Sigmoid colon (tissue), 7 donors: ENCODE measurements at places on chromosomes 12 and 14.

- no peak for DNase-seq
- H3K4me1 ChIP-seq = no peaks in the 10 kb centered on the region
- H3K36me3 ChIP-seq = peaks cover 12% of the 10 kb centered on the region
- H3K27ac ChIP-seq = no peak overlapping the region
Observed at GRCh38 chr12:42442888-42443287, 116.9 kb downstream of the PPHLN1 start.

DNA sequence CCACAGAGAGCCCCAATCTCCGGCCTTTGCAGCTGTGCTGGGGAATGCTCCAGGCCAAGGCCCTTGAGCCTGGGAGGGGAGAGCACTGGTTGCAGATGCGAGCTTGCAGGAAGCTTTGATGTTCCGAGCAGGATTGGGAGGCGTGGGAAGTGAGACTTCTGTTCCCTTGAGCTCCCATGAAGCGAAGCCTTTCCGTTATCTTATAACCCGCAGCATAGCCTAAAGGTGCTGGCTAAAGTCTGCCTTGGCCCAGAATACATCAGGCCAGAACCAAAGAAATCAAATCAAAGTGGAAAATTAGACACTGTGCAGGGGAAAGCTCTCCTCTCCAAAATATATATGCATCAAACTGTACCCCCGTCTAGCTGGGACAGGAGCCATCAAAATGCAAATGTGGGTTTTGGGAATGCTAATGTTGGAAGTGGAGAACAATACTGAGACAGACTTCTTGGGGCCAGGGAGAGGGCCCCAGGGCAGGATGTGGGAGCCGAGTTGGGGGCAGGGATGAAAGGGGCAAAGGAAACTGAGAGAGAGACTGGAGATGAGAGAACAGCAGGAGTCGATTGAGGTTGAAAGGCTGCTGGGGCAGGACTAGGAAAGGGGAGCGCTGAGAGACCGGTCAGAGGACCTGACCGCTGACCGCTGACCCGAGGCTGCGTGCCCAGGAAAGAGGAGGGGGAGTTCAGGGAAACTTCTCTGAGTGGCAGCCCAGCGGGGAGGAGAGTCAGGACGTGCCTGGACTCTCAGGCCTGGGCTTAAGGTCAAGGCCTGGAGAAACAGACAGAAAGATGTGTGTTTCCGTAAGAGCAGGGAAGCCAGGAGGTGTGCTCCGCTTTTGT is 152.2 kb upstream of the PARP11 start:
- no peak overlapping the region for H3K27ac ChIP-seq
- no peaks in the 10 kb centered on the region for H3K27me3 ChIP-seq
- H3K36me3 ChIP-seq = no peaks in the 10 kb centered on the region
- H3K4me1 ChIP-seq = no peaks in the 10 kb centered on the region

DNA sequence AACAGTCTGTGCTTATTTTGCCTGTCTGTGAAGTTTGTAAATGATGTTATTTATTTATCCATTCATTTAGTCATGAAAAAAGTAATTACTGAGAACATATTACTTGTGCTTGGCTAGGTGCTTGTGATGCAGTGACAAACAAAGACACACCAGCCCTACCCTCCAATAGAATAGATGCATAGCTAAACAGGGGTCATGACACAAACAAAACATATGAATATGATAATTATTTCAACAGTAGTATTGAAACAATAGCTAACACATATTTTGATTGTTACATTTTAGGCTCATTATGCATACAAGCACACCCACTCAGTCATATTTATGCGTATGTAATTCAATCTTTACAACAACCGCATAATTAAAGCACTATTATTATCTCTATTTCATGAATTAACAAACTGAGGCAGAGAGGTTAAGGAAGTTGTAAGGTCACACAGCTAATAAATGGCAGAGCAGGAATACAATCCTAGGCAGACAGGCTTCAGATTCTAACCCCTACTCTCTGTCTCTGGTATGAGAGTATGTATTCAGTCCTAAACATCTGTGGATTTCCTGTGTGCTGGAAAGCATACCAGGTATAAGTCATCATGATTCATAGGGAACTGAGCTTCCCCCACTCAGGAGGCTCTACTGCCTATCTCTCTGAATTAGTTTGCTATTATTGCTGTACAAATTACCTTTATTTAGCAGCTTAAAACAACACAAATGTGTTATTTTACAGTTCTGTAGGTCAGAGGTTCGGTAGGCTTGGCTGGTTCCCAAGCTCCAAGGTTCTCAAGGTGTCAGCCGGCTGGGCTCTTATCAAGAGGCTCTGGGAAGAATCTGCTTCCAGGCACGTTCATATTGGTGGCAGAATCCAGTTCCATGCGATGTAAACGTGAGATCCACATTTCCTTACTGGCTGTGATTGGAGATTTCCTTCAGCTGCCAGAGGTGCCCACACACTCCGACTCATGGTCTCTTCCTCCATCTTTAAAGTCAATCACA is 509.4 kb downstream of the GALC start:
- H3K4me1 ChIP-seq = no peaks in the 10 kb centered on the region
- H3K27me3 ChIP-seq = no peaks in the 10 kb centered on the region
- H3K36me3 ChIP-seq = no peaks in the 10 kb centered on the region
- H3K27ac ChIP-seq = no peak overlapping the region

- H3K36me3 ChIP-seq = no peaks in the 10 kb centered on the region
- DNase-seq = no peak
- H3K27me3 ChIP-seq = no peaks in the 10 kb centered on the region
Observed at GRCh38 chr12:10307630-10308029, at the start of gene KLRD1. TSS of gene KLRD1 (plus strand) at chr12:10307870. CDS start at chr12:10308078, 208 bp downstream.

DNA sequence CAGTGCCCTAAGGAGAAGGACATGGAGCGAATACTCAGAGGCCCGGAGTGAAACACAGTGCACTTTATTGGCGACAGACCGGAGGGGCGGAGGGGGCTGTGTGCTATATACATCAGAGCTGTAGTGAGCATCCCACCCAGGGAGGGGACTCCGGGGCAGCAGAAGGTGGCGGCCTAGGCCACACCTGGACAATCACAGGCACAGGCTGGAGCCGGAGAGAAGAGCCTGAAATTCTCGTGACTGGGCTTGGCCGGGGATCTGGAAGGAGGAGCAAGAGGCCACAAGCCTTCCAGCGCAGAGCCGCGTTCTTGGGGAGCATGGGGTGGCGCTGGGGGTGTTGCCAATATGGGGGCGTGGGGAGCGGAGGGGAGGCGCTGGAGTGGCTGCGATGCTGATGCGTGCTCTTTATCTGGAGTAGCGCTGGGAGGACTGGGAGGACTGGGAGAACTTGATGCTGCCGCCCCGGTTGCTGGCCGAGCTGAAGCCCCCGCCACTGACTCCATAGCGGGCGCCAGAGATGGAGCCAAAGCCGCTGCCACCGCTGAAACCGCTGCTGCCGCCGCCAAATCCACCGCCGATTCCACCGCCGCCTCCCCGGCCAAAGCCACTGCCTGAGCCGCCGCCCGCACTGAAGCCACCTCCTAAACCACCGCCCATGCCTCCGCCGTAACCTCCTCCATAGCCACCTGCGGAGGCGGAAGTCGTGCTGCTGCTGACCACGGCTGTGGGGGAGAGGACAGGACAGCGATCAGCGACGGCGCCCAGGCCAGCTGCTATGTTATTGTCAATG is 6.1 kb downstream of the KRT3 start:
- H3K27me3 ChIP-seq = peaks cover 5% of the 10 kb centered on the region
- no peaks in the 10 kb centered on the region for H3K4me1 ChIP-seq
- H3K4me3 ChIP-seq = peak overlapping the region; percentile 9
- no peaks in the 10 kb centered on the region for H3K36me3 ChIP-seq
- H3K27ac ChIP-seq = no peak overlapping the region

- H3K4me3 ChIP-seq = no peak overlapping the region
- no peak for DNase-seq
- H3K4me1 ChIP-seq = no peaks in the 10 kb centered on the region
- H3K36me3 ChIP-seq = no peaks in the 10 kb centered on the region
- no peak overlapping the region for H3K27ac ChIP-seq
- H3K27me3 ChIP-seq = no peaks in the 10 kb centered on the region
Observed at GRCh38 chr12:115511986-115512711, 765.3 kb downstream of the MED13L start.

DNA sequence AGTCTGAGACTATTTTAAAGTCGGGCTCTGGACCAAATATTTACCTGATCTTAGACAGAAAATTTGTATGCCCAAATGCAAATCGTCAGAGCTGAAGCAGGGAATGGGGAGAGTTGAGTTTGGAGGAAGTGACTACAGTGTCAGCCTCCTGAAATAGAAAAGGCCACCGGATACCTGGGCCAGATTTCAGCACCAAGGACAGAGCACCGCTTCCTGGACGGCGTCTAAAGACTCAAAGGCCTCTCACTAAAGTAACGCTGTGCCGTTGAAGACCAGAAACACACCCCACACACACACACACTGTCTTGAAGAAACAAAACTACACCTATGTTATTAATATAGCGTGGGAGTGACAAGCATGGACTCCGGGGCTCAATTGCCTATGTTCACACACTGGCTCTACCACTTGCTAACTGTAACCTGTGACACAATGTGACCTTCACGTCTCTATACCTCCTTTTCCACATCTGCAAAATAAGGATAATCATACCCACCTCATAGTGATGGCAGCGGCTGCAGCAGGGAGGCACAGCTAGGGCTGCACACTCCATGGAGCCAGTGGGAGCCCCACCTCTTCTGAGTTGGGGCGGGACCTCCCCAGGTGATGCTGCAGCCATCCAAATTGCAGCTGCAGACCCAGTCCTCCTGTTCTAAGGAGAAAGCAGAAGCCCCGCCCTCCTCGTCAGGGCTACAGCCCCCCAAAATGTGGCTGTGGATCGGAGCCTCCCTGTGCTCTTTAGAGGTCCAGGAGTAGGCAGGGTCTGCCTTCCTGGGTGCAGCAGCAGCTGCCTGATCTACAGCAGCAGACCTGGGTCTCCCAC is 35.6 kb downstream of the KRT76 start:
- no peak overlapping the region for H3K27ac ChIP-seq
- H3K27me3 ChIP-seq = peaks cover 12% of the 10 kb centered on the region
- H3K36me3 ChIP-seq = no peaks in the 10 kb centered on the region

DNA sequence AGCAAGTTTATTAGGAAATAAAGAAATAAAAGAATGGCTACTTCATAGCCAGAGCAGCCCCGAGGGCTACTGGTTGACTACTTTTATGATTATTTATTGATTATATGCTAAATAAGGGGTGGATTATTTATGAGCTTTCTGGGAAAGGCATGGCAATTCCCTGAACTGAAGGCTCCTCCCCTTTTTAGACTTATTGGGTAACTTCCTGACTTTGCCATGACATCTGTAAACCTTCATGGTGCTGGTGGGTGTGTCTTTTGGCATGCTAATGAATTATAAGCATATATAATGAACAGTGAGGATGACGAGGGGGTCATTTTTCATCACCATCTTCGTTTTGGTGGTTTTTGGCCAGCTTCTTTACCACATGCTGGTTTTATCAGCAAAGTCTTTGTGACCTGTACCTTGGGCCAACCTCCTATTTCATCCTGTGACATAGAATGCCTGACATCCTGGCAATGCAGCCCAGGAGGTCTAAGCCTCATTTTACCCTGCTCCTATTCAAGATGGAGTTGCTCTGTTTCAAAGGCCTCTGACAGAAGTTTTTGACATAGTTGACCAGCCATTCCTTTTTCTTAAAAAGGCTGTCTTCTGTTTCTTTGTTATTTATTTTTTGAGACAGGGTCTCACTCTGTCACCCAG is 11.1 kb upstream of the PTGES3 start:
- H3K4me3 ChIP-seq = no peak overlapping the region
- no peak overlapping the region for H3K27ac ChIP-seq
- H3K27me3 ChIP-seq = no peaks in the 10 kb centered on the region
- H3K4me1 ChIP-seq = no peaks in the 10 kb centered on the region
- no peaks in the 10 kb centered on the region for H3K36me3 ChIP-seq
- DNase-seq = no peak

DNA sequence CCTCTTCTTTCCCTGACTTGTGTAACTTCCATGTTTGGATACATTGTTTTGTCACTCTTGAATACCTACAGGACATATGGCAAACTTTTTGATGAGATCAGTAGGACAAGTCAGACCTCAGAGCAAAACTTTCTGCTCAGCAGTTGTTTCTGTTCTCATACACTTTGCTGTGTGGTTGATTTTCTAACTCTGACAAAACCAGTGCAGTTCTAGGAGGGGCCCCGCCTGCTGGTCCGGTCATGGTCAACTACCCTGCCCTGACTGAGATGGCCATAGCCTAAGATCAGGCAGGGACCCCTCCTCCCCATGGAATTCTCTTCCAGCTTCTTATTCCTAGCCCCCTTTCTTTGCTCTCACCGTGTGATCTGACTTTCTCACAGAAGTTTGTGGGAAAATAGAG is 92.8 kb downstream of the OTOGL start:
- no peak overlapping the region for H3K4me3 ChIP-seq
- no peak for DNase-seq
- H3K27ac ChIP-seq = no peak overlapping the region
- no peaks in the 10 kb centered on the region for H3K36me3 ChIP-seq
- no peaks in the 10 kb centered on the region for H3K4me1 ChIP-seq

DNA sequence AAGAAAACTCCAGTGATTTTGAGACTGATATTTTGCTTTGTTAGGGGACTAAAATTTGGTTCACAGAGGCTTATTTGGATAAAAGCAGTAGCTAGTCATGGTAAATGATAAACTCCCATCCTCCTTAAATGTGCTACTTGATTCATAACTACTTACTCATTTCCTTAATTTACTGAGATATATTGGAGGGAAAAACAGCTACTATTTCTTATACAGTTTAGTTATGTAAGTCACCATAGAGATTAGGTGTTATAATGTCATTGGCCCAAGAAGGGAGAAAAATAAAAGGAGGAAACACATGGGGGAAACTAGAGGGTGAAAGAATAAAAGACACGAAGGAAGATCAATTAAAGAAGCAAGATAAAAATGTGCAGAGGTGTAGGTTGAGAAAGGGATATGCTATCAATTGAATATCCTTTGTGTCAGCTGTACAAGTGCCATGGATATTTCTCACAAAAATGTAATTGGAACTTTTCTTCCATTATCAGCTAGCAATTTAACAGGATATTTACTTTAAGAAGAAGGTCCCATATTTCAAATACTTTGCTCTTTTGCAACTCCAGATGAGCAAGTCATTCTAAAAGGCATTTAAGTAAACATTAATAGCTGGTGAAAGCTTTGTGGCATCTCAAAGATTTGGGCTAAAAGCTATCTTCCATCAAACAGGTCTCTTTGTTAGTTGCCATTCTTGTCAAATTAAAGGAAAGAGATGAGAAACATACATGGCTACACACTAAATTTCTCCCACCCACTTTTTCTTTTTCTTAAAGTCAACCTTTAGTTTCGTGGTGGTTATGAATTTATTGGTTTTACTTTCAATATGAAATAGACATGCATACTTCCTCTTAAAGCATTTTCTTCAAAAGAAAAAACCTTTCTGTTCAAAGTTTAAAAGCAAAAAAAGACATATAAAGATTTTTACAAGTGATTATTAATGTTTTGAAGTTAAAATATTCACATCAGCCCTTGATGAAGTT is 439.5 kb downstream of the CCER1 start:
- peaks cover 29% of the 10 kb centered on the region for H3K4me1 ChIP-seq
- no peaks in the 10 kb centered on the region for H3K36me3 ChIP-seq
- no peak for DNase-seq
- H3K27ac ChIP-seq = no peak overlapping the region
- no peaks in the 10 kb centered on the region for H3K27me3 ChIP-seq

- H3K27me3 ChIP-seq = no peaks in the 10 kb centered on the region
- no peak overlapping the region for H3K4me3 ChIP-seq
- H3K27ac ChIP-seq = peak overlapping the region; percentile 64
- H3K4me1 ChIP-seq = no peaks in the 10 kb centered on the region
Observed at GRCh38 chr12:55681142-55682077, 26.3 kb downstream of the ITGA7 start.
